Activated naive CD8-positive, alpha-beta T cell treated with anti-CD3 and anti-CD28 coated beads for 36 hours (primary cell): ENCODE measurements at places on chromosomes 4 and X.

DNA sequence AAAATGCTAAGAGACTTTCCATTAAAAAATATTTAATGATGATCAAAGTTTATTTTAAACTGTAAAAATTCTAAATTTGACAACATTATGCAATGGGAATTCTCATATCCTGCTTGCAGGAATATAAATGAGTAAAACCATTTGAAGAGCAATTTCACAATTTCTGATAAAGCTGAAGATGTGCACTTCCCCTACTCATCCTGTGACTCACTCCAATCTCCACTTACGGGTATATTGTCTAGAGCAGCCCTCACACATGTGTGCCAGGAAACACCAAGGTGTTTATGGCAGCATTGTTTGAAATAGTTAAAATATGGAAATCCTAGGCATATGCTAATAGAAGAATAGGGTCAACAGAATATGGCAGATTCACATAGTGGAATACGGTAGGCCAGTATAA lies 158.4 kb downstream of the PDHA2 start:
- DNase-seq, result no peak

- DNase-seq, result no peak
Observed at GRCh38 chr4:48247142-48247877, 22.3 kb downstream of the TEC start.

DNA sequence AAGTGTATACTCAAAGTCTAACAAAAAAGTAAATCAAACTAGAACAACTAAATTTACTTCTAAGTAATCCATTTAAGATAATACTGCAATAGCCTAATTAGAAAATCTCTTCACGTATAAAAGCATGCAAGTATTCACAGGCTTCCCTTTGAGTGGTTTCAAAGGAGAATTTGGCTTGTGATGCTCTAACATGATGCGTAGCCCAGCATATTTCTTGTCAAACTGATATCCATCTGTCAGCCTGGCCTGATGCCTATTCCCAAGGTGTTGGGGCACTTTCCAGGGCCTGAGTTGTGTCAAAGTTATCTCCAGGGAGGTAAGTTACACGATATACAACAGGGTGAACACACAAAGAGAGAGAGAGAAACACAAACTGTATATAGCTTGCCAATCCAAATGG lies 287.0 kb upstream of the MAGEB18 start:
- DNase-seq, result no peak

DNA sequence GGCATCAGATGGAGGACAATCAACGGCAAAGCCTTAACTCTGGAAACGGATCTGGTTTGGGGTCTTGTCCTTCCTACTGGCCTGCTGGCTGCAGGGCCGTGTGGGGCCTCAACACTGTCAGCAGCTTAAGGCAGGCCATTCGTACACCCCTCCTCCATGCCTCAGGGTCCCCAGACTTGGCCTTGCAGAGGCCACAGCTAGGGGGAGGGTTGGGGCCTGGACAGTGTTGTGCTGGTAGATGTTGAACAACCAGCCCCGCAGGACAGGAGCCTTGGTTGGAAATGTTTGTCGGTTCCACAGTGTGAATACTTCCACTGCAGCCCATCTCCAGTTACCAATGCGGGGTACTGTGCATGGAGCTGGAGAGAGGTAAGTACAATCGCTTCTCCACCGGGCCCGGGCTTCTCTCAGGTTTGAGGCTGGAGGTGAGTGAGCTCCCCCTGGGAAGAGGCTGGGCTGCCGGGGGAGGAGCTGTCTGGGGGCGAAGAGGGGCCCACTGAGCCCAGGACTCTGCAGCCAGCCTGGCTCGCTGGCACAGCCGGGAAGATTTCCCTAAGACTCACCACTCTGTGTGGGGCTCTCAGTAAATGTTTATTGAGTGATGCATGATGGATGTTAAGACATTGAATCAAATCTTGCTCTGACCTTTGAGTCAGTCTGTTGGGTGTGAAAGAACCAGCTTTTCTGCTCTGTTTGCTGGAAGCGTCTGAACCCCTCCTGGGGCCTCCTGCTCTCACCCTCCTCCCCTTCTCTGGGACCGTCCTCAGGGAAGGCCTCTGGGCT lies 19.7 kb upstream of the GPR78 start:
- no peak for DNase-seq

- DNase-seq, result no peak
Observed at GRCh38 chr4:26085551-26085950, 171.5 kb downstream of the SMIM20 start.

DNA sequence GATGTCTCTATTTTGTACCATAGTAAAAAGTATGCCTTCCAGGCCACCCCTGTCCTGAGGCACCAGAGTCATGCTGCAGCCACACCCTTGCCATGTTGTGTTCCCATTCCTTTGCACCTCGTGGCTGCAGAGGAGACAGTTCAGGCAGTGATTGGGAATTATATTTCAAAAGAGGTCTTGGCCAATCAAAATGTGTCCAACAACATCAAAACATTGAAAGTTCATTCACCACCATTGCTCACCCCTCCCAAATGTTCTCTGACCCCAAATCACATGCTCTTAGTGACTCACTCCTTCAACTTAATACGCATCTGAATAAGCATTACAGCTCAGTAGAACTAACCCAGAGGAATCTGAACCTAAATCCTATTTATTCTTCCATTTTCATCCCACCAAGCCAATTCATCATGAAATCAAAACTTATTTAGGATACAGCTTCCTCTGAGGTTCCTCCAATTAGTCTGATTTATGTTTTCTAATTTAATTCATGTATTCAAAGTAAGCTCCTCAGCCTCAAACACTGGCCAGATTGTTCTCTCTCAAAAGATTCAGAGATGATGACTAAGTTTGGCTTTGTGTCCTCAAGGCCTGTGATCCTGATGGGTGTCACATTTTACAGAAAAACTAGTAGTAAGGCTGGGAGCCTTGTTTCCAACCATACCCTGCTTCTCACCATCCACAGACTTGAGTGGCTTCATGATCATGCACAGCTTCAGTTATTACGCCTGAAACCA lies 323.2 kb upstream of the INTU start:
- no peak for DNase-seq

- no peak for DNase-seq
Observed at GRCh38 chr4:35250331-35250730, 994.0 kb downstream of the ARAP2 start.

DNA sequence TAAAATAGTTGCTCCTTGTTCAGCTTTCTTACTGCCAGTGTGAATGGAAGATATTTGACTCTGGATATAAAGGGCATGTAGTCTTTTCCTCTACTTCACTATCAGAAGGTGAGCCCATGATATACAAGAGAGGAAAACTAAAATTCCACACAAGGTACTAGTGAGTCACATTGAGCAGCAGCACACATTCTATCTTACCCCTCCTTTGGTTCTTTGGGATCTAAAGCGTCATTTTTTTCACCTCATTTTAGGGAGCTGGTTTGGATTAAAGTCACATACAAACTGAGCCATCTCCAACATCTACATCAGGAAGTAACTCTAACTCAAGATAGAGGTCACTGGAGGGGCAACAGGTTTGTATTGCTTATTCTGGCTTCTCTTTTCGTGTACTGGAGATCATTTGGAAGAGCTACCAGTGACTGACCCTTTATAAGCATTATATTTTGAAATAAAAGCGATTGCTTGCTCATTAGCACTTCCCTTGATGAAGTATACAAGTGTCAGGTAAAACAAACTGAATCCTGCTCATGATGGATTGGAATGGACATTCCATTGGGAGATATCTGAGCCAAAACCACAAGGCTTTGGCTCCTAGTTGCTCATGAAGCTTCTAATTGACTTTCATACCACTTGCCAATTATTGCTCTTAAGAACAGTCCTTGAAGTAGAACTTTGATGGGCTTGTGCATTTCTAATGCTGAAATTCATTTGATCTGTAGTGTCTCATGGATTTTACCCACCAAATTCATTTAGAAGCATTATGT lies 124.1 kb downstream of the SPCS3 start:
- DNase-seq, result no peak

- no peak for DNase-seq
Observed at GRCh38 chr4:89166971-89167475, 55.7 kb downstream of the TIGD2 start.

DNA sequence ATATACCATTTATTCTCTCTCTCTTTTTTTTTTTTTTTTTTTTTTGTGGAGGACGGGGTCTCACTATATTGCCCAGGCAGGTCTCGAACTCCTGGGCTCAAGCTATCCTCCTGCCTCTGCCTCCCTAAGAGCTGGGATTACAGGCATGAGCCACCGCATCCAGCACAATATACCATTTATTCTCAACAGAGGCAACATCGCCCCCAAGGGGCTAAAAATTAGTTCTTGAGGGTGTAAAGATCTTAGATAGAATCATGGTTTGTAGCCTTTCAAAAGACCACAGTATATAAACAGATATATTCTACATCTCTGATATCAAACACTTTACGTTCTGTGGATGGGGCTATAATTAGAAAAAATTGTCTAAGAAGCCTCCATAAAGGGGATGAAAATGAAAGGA lies 39.8 kb upstream of the TCEAL2 start:
- no peak for DNase-seq

DNA sequence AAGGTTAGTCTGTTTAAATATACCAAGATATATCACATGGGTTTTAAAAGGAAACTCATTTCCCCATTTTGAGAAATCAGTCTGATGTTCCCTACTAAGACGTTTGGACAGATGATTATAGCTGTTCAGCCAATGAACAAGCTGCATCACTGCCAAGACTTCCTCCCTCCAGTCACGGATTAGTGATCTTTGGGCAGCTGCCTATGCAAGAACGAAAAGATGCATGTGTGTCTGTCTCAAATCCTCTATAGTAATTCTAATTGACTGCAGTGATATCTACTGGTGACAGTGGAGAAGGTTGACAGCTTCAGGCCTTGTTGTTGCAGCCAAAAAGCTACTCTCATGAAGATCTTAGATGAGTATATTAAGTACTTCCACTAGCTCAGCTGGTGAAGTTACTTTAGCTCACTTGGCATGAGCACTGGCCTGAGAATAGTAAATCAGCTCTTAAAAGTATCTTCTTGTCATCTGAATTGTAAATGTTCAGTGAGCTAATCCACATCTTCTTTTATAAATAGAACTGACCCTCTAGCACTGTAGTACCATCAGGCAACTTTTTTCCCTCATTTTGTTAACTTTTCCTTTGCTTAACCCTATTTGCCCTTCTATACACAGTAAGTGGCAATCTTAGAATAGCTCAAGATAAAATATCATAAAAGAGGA lies 134.5 kb upstream of the PCDH10 start:
- DNase-seq, result no peak

- DNase-seq, result no peak
Observed at GRCh38 chr4:106816496-106816895, 219.6 kb downstream of the DKK2 start.

DNA sequence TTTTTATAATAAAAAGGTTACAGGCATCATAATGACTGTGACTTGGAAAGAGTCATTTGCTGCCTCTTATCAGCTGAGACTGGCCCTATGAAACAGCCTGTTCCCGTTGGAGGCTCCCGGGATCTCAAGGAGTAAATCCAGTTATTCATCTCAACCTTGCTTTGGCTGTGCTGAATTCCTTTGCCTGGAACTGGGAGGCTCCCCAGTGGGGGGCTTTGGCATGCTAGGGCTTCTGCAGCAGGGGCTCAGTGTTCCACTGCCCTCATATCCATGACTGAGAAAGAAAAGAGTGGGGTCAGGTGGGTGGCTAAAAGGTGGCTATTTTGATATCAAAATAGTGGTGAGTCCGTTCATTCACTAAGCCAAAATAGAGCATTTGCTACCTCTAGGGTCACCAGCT lies 71.2 kb downstream of the TRPC5 start:
- DNase-seq, result no peak

GRCh38 chrX:135489542-135489941 lies 30.9 kb upstream of the INTS6L start:
- DNase-seq, result no peak

DNA sequence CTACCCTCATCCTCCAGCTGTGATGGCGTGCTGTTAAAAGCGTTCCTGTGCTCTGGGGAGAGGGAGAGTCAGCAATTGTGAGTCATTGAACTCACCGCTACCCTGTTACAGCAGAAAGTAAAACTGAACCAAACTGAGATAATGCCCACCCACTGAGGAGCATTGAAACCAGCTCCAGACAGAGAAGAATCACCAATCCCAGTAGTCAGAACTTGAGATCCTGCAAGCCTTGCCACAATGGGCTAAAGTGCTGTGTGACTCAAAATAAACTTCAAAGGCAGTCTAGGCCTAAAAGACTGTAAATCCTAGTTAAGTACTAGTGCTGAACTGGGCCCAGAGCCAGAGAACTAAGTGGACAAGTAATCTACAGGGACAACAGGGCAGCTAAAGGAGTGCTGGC lies 1394.2 kb upstream of the DIAPH2 start:
- no peak for DNase-seq

DNA sequence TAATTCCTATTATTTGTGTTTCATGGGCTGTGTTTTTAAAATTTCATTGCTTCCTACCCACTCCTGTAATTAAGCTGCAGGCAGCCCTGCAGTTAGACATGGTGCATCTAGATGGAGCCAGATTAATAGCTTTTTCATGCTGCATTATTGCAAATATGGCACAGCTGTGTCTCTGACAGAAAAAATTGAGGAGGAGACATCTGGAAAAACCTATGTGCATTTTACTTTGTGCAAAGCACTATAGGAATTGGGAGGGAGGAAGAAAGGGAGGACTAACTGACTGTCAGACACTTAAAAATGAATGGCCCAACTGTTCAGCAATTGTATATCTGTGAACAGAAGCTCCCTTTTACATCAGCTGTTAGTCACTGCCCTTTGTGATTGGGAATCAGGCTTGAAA lies 8.1 kb upstream of the RPGR start:
- no peak for DNase-seq

DNA sequence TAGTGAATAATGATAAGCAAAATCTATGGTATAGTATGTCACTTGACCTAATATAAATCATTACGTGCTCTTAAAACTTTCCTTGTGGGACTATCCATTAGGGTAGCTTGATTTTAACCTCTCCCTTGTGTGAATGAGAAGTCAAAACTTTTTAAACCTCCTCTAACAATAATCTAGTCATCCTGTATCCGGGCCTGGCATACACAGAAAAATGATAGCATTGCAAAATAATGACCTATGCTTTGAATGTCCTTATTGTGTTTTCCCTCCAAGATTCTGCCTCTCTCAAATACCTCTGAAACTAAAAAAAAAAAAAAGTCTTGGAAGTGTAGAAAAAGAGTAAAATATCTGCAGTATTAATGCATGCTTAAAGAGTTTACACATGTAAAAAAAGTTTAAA lies 250.0 kb upstream of the NDST3 start:
- no peak for DNase-seq

DNA sequence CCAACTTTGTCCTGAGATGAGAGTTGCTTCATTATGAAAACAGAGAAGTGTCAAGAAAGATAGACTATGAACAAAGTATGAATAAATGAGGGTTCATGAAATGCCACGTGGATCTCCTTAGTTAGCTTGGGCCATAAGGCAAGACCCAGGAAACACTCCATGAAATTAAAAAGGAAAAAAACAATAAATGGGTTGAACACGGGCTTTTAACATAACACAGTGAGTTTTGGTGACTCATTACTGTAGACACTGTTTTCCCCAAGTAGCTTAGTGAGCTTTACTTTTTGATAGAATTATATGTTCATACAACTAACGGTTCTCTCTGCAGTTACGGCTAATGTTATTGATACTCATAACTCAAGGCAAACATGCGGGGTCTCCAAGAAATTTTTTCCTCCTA lies 265.0 kb downstream of the DHX15 start:
- no peak for DNase-seq
